NCI-H187 treated with DMSO at 0.1 percent for 48 hours (cell line): ENCODE measurements at places on chromosomes 11 and 22.

DNA sequence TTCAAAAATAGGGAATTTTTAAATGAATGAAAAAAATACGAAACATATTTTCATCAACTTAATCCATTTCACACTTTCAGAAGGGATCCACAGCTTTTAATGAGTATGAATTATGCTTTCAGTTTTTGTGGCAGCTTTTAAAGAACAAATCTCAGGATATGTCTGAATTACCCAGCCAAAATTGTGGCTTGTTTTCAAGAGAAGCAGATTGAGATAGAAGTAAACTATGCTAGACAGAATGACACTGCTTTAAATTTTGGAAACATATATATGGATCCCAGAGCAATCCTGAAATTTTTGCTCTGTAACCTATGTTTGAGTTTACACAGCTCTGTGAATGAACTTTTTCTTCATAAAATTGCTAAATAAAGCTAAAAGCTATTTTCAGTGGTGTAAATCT, 2.4 kb upstream of the HINFP start:
- DNase-seq: no peak

DNA sequence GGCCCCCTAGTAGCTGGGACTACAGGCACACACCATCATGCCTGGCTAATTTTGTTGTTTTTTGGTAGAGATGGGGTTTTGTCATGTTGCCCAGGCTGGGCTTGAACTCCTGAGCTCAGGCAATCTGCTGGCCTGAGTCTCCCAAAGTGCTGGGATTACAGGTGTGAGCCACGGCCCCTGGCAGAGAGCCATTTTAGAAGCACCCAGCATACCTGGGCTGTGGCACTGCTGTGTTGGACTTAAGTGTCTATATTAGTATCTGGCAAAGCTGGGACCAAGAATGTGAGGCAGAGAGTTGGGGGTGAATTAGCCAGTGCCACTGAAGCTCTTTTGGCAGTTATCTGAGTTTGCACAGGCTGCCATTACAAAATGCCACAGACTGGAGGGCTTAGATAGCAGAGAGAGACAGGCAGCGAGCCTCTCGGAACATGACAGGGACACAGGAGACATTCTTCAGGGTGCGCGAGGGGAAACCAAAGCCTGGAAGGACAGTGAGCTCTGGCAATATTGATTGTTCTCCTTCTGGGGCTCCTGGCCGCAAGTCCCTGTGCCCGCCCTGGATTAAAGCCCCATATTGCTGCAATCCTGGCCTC, 87.7 kb upstream of the ALX4 start:
- DNase-seq: no peak

DNA sequence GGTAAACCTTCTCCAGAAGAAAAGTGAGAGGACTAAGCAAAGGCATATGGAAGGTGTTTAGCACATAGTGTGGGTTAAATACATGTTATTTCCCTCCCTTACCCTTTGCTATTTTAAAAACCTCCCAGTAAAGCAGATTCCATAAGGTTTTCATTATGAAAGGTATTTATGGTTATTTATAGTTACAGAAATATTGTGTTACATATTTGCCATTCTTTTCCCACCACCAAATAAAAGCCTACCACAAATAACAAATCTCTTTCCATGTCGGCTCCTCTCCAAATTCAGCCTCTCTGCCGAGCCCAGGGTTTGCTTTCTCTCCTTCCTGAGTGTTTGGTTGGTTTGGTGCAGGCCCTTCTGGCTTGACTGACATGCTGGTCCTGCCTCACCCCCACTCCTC, 64.4 kb downstream of the INSC start:
- DNase-seq: no peak

GRCh38 chr11:27604416-27604815, 95.8 kb downstream of the BDNF start:
- DNase-seq: no peak

DNA sequence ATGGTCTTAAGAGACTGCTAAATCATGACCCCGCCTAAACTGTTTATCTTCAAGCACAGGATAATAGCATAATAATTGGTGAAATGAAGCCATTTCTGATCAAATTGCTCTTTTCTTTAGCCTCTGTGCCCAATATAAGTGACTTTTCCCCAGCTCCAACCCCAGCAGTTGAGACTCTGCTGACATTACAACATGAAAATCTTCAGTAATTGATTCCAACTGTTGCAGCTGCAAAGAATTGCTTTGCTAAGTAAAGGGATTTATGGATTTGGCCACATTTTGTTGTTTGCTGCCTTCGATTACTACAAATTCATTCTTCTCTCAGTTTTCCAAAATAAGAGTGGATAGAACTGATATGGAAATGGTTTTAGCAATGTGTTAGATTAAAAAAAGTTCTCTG, 576.7 kb upstream of the LRRC4C start:
- no peak for DNase-seq

DNA sequence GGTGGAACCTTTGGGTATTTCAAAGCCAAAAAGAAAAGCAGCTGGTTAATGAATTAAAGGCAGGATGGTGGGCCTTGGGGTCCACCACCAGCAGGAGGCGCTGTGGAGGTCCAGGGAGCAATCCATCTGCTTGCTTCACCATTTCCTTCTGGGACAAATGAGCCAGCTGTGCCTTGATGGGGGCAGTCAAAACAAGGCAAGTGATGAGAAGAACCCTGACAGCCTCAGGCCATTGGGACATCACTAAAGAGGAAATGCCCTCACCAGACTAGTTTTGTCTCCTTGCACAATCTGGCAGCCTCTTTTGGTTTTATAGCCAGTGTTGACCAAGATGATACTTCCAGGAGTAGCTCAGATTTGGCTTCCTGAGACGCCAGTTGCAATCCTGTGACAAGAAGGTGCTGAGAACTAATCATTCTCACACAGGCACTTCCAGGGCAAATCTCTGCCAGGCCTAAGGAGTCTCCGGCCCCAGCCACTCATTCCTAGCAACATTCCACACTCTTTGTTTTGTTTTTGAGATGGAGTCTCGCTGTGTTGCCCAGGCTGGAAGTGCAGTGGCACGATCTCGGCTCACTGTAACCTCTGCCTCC, 38.2 kb upstream of the WEE1 start:
- no peak for DNase-seq

DNA sequence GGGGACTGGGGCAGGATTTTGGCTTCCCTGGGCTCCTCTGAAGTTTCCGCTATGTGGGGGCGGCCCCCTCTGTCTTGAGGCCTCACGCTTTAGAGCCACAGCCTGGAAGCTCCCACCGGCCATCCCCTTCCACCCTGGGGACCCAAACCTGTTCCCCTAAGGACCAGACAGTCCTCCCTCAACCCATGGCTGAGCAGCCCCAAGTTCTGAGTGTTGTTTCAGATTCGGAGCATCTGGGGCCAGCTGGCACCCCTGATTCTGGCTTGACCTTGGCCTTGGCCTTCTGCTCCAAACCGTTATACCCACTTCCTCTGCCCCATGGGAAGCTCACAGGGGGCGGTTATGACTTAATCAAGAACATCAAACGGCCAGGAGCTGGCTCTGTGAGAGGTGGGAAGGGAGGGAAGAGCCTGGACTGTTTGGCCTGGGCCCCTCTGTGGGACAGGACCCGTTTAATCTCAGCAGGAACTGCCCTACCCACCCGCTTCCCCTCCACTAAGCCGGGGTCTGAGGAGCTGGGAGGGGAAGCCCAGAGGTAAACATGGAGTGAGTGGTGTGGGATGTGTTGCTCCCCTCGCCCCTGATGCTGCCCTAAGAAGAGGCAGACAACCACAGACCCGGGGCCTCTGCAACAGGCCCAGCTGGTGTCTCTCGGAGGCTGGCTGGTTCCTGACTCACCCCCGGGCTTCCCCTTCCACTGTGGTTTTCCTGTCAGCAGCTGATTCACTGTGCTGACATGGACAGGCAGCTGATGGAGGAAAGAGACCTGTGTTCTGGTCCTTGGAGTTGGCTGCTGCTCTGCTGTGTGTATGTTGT, 3.4 kb downstream of the CD82 start:
- DNase-seq: no peak

DNA sequence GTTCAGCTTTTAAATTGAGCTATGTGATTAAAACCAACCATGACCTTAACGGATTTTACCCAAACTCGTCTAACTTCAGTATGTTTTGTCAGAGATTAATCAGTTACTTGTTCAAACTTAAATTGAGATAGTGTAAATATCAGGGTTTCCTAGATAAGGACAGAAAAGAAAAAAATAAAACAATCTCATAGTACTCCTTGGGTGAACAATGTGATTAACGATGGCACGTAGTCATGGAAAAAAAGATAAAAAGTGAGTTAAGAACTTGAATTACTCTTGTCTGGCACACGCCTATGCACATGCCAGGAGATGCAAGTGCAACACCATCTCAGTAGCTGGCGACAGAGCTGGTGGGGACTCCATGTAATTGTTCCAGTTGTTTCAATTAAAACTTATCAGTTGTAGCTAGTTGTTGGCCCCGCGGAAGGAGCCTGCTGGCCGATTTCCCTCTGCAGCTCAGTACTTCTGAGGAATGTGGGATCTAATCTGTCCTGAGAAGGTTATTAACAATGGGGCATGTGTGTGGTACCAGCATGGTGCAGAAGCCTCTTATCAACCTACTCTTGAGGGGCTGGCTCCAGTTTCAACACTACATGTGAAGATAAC, 3.0 kb downstream of the RASSF10 start:
- no peak for DNase-seq

DNA sequence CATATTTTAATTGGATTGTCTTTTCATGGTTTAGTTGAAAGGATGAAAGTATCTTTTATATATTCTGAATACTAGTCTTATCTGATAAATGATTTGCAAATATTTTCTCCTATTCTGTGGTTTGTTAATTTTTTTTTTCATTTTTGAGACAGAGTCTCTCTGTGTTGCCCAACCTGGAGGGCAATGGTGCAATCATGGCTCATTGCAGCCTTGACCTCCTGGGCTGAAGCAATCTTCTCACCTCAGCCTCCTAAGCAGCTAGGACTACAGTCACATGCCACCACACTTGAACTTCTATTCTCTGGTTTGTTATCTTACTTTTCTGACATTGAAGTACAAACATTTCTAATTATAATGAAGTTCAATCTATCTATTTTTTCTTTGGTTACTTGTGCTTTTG, 30.0 kb upstream of the FAR1 start:
- no peak for DNase-seq

- DNase-seq: no peak
Observed at GRCh38 chr22:27952091-27952490, 33.0 kb upstream of the PITPNB start.

DNA sequence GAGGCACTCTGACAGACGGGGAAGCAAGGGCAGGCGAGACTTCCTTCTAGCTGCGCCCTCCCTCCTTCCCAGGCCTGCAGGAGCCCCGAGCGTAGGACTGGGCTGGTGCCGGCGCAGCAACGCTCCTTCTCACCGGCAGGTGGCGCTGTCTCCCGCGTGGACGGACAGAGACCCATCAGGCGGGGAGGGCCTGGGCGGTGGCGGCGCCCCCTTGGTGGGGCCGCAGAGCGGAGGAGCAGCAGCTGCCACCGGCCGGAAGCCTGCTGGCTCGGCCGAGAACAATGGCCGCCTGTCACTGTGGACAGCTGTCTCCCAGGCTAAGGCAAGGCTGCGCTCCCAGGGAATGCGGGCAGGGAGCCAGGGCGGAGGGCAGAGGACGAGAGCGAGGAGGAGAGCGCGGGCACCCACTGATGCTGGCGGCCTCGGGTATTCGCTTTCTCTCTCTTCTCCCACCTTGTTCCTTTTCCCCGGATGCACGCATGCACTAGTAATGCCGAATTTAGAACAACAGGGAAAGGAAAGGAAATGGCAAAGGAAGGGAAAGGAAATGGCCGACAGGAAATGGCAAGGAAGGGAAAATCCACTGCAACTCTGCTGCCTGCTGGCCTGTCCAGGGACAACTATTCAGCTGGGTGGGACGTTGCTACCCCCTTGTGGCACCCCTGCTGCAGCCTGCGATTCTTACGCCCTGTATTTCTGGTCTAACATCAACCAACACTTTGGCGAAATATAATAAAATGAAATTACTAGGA, 14.4 kb downstream of the PPM1F start:
- DNase-seq: peak; percentile 18

DNA sequence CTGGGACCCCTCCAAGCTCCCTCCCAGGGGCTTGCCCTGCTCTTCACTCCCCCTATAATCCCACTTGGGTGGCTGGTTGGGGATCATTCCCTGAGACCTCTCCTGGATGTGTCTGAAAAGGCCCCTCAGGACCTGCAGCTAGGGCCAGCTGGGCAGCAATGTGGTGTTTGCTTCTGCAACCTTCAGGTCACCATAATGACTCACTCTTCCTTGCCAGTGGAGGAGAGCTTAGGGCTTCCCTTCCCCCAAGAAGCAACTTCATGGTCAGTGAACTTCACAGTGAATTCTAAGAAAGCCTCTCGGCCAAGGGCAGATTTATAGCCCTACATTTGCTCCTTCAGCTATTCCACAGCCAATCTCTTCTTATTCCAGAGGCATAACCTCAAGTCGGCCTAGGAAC, 45.1 kb upstream of the TSPAN18 start:
- DNase-seq: no peak

GRCh38 chr11:42265072-42265471, 805.6 kb upstream of the LRRC4C start:
- no peak for DNase-seq

DNA sequence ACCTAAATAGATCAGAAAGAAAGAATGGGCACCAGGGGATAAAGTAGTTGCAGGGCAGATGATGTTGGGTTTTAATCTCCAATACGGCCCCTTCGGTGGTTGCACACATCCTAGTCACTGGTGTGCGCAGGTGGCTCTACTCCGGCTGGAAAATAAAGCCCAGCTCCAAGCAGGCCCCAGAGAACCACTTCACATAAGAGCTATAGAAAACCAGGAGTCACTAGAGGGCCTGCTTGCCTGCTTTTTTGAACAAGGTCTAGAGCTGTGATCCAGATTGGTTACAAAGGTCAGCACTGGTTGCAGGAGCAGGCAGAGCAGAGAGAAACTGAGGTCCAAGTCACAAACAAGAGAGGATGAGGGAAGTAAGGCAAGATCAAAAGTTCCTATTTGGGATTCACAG, 41.5 kb upstream of the MS4A8 start:
- no peak for DNase-seq

DNA sequence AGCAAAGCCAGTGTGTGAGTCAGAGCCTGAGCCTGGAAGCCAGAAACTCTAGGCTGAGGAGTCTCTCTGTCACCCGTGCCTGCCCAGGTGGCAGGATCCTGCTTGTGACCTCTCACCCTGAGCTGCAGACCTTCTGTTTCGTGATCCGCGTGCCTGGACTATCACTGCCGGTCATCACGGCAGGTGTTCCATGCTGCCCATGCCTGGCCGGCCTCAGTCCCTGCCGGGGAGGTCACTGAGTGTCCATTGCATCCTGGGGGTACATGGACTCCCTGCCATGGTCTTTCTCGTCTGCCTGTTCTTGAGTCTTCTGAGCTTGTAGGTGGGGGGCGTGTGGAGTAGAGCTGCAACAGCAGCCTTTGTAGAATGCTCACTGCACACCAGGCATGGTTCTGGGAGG, 1032.4 kb downstream of the TBC1D22A start:
- no peak for DNase-seq
